M059J (cell line): ENCODE measurements at places on chromosomes 12 and 14. TPM values are rescaled to one million over a fixed set of nuclear protein-coding genes. Genes with fewer than 3 reads are reported as not detected.

- no peak for DNase-seq
Measured at GRCh38 chr12:64587447-64587846, 22.8 kb upstream of the RASSF3 start.

The EPYC gene
- total RNA-seq = 0.17 TPM in 1 of 2 replicates, not detected in the other

DNA sequence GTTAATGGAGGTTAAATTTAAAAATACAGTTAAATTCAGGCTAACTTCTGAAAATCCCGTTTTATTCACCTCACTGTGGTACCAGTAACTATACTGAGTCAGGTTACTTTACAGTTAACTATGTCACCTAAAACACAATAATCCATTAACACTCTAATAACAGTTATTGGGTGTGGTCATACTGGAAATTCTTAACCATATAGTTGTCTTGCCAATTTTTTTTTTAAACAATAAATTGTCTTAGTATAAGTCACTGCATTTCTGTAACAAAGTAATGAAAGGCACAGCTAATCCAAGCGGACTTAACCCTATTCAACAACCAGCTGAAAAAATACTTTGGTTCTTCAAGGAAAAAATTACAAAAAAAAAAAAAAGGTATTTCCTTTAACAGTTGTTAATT is 16.2 kb upstream of the PHLDA1 start:
- no peak for DNase-seq

The BCAT1 gene
- total RNA-seq = 31.2 and 33.7 TPM in 2 replicates

- no peak for DNase-seq
Measured at GRCh38 chr12:202081-202731, 11.8 kb downstream of the SLC6A12 start.

The LARP4 gene
- total RNA-seq = 20.4 and 21.1 TPM in 2 replicates

DNA sequence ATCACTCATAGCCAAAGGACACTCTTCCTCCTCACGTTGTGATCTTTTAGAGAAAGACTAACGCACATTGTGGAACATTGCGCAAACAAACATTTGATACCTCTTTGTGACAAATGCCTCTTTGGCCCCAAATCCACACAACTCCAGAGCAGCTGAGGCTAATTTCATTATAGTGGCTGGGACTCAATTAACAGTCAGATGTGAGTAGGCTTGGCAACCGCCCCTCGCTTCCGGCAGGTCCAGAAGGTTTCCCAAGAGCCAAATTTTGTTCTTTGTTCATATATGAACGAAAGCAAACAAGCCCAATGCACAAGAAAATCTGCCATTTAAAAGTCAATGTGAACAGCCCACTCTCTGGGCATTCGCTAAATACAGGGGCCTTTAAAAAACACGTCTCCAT is 273.9 kb downstream of the GLT1D1 start:
- no peak for DNase-seq

DNA sequence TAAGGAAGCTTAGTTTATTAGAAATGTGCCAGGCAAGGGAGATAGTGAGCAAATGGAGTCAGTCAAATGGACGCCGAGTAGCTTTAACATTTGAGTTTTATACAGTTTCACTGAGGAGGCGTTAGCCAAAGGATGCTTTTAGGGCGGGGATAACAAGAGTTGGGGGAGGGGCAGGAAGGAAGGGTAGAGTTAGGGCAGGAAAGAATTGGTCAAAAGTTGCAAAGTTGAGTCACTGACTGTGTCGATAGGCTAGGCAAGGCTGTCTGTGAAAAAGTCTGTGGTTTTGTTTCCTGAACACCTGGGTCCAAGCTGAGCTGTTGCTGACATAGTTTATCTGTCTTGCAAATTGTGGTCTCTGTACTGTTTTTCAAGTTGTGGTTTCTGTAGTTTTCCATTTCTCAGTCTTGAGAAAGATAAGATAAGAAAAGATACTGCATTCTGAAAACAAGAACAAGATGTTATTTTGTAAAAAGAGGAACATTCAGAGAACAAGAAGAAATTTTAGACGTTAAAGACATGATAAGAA is 62.6 kb upstream of the RESF1 start:
- peak; percentile 71 for DNase-seq

The ZNF641 gene
- total RNA-seq = 3.9 and 7.8 TPM in 2 replicates

The ABCB9 gene
- total RNA-seq = 5.8 and 9.6 TPM in 2 replicates

The LRRC74A gene
- total RNA-seq = not detected in 2 replicates

The ACOT4 gene
- 0.15 TPM in 1 of 2 replicates, not detected in the other for total RNA-seq

The SPTB gene
- total RNA-seq = 0.86 and 1.5 TPM in 2 replicates

DNA sequence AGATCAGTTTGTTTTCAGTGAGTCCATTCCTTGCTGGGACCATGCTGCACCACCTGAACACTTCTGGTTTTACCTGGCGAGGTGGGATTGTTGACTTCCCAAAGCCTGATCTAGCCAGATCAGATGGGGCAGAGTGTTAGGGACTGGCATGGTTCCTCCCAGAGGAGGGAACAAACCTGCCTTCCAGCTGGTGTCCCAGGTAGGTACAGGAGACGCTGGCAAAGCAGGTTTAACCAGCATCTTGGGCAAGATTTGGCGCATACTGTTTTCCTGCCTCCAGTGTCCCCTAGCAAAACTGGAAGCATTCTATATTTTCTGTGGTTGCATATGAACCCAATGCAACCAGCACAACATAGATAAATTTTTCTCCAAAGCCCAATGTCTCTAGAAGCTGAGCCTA is 14.6 kb upstream of the FOS start:
- DNase-seq = no peak

DNA sequence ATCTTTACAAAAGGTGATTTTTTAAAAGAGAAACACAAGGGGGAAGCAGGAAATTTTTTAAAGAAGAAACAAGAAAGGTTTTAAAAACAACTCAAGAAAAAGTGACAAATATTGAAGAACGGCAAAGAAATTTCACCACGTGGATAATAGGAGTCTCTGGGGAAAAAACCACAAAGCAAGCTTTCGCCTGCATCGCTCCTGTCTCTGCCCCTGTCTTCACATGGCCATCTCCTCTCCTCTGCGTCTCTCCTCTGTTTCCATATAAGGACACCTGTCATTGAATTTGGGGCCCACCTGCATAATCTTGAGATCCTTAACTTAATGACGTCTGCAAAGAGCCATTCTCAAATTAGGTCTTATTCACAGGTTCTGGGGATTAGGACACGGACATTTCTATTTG is 175.8 kb downstream of the ETV6 start:
- DNase-seq = no peak

GRCh38 chr12:32047357-32048212 is 59.1 kb upstream of the BICD1 start:
- peak; percentile 21 for DNase-seq
